Activated CD4-positive, alpha-beta T cell treated with anti-CD3 and anti-CD28 coated beads, Interleukin-2, amount 10 ng/mL, durations not matched to agents 24 days and 14 days (primary cell): ENCODE measurements at places on chromosomes 3 and 15. TPM values are rescaled to one million over a fixed set of nuclear protein-coding genes. Genes with fewer than 3 reads are reported as not detected.

PDZRN3 gene
- total RNA-seq: not detected in 2 replicates

LINGO1 gene
- not detected in 2 replicates for total RNA-seq

- no peak for DNase-seq
Observed at GRCh38 chr3:131535131-131535530, 32.4 kb upstream of the MRPL3 start.

- no peak for DNase-seq
Observed at GRCh38 chr3:78957456-78957855, 810.3 kb downstream of the ROBO1 start.

DNA sequence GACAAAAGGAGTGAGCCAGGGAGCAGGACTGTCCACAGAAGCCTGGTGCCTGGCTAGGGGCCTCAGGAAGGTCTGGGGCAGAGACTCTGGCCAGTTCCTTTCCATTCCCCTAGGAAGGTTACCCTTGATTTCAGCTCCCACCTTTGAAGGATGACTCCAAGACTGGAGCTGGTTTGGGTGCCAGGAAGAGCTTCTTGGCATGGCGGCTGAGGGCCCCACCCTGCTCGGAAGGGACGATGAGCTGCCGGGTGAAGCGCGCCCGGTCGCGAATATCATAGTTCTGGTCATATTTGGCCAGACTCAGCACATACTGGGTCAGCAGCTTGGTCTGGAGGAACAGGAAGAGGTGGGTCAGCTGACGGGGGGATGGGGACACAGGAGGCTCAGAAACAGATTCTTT, 19.4 kb upstream of the CPEB1 start:
- no peak for DNase-seq
